ENCODE measurements at places on chromosomes 3 and 15.

GRCh38 chr15:29840926-29841325 lies 18.7 kb upstream of the TJP1 start:
- peak; percentile 25 for DNase-seq

DNA sequence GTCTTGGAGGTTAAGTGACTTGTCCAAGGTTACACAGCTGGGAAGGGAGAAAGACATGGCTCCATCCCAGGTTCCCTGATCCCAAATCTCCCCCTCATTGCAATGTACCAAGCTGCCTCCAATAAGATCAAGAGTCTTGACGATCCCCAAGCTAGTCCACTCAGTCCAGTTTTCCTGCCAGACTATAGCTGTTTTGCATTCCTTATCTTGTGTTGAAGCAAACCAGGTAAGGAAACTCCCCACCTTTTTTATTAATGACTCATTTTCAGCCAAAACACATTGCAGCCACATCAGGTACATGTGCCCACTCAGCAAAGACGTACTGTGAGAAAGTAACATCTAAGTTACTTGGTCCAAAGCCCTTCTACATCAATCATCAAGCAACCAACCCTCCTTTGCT lies 41.9 kb downstream of the LIPC start:
- peak; percentile 96 for DNase-seq

- DNase-seq: no peak
Measured at GRCh38 chr3:155746703-155747102, 1.8 kb upstream of the PLCH1 start.

DNA sequence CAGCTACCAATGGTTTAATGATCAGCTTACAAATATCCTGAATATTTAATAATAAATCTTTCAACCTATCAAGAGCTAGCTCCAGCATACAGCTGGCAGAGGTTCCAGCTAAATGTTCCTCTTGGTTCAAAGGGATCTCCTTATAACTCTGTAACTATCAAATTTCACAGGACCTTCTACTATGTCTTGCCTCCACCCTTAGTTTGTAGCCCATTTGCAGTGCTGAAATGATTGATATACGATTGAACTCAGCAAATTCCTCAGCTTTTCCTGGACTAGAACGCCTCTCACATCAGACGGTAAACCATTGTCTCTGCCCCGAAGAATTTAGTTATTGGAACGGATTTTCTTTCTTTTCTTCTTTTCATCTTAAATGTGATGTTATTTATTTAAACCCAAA lies 41.5 kb downstream of the CD200R1L start:
- DNase-seq: no peak

DNA sequence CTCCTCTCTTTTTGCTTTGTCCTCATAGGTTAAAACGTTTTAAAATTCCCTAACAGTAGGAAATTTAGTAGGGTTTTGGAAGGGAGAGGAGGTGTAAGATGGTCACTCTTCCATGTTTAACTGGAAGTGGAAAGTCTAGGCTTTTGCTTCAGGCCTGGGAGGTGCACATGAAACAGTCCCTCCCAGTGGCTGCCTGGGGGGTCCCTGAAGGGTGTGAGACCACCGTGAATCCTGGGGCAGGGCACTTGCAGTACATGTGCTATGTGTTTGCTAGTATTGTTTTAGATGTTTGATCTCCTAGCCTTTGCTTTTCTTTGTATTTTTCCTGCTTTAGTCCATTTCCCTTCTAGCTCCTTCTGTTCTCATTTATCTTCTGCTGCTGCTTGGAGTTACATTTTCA lies 178.5 kb downstream of the THSD4 start:
- DNase-seq: no peak

- DNase-seq: peak; percentile 97
Measured at GRCh38 chr3:132788301-132788671, 66.1 kb upstream of the NPHP3 start.

GRCh38 chr3:23761440-23761896 lies 44.3 kb upstream of the UBE2E1 start:
- peak; percentile 52 for DNase-seq

- DNase-seq: no peak
Measured at GRCh38 chr3:119679874-119680273, 2.7 kb upstream of the COX17 start.

DNA sequence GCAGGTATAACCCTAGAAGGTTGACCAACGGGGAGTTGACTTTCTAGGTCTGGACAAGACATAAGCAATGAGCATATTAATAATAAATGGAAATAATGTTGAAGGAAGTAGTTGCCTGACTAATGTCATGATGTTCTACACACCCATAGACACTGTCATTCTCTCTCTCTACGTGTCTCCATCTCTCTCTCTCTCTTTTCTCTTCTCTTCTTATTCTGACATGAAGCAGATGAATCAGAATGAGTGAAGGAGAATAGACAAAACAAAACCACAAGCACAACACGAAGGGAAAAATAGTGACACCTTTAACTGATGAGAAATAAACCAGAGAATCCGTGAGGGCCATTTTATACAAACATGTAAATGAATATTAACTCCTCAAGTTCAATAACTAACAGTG lies 26.7 kb upstream of the CCDC80 start:
- no peak for DNase-seq

DNA sequence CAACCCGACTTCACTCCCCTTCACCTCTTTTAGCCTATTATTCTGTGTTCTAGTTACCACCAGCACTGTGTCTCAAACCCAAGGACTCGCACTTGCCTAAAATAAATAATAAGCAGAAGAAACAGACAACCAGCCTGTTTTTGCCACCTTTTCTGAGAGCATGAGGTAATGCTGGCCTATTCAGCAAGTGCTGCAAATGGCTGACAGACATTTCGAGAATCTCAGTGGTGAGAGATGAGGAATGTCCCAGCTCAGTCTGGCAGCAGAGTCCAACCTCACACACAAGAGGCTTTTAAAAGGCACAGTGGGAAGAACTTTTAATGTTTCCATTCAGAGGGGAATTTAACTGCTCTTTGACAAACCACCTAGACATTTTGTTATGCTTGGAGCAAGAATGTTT lies 143.3 kb upstream of the GMNC start:
- peak; percentile 23 for DNase-seq

GRCh38 chr3:105915524-105915923 lies 46.7 kb upstream of the CBLB start:
- peak; percentile 9 for DNase-seq

DNA sequence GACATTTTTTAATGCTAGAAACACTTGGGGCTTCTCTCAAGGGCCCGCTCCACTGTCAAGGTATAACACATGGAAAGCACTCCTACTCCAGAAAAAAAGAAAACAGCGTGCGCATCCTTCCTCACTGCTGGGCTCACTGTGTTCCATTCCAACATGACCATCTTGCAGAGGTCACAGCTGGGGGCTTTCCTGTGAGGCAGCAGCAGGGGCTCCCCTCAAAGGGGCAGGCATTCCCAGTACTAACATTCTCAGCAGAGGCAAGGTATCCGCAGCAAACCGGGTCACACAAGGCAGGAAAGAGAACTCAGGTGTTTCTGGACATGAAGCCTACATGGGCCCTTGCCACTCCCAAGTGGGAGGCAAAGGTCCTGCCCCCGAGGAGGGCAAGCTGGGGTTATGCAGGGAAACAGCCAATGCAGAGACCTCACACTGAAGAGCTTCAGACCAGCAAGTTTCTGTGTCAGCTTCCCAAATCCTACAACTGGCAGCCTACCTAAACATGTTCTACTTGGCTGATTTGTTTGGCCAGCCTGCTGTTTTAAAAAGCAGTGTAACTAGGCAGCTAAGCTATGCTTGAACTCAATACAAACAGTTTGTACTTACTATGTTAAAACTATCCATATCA lies 6.4 kb downstream of the BDH1 start:
- DNase-seq: no peak

DNA sequence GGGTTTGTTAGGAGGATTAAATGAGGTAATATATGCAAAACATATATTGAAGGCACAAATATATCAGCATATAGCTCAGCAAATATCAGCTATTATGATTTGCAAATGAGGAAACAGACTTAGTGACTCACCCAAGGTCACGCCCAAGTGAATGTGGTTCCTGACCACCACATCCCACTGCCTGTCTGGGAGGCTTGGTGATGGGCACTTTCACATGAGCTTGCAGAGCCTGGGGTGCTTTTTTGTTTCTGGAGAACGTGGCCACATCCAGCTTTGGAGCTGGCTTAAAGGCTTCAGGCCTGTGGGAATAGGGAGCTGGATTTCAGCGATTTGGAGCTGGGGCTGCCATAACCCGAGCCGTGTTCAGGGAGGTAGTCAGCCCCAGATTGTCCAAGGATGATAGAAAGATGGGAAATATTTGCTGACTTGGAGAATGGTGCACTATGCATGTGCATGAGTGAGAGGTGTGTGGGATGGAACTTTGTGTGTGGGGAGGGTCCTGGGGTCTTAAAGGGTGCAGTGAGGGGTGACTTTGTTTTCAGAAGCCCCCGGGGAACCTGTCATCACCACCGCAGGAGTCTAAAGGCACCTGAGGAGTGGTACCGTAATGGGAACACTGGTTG lies 12.0 kb upstream of the FGD5 start:
- DNase-seq: peak; percentile 36

GRCh38 chr3:122932251-122932967 lies 95.2 kb downstream of the SEMA5B start:
- peak; percentile 8 for DNase-seq

- DNase-seq: peak; percentile 44
Measured at GRCh38 chr3:50388720-50389413, 29.5 kb upstream of the TMEM115 start.

DNA sequence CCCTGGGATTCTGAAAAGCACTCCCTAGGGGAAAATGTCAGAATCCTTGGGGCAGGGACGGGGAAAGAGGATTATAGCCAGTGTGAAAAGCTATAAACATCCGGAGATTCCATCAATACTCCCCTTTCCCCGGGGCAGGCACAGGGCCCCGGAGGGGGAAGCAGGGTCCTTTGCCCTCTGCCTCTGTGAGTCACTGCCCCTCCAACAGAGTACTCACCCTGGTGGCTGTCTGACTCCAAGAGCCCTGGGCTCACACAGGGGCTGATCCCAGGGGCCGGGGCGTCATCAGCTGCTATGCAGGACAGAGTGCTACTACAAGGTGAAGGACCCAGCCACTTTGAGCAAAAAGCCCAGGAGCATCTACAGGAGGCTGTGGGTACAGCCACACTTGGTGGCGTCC lies 133.0 kb upstream of the PRR20G start:
- no peak for DNase-seq

DNA sequence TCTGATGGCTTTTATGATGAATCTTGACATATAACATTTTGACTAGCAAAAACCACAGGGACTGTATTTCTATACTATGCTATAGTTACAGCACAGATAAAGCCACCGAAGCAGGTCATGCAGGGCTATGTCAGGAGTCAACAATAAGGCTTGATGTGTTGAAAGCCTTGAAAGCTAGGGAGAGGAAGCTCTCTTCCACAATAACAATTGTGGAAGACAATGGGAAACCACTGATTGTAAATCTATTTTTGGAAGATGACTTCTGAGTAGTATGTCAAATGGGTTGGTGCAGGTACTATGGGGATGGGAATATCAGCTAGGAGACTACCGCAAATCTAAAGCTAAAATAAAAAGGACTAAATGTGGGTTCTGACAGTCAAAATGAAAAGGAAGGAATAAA lies 4.0 kb upstream of the AQR start:
- DNase-seq: no peak

DNA sequence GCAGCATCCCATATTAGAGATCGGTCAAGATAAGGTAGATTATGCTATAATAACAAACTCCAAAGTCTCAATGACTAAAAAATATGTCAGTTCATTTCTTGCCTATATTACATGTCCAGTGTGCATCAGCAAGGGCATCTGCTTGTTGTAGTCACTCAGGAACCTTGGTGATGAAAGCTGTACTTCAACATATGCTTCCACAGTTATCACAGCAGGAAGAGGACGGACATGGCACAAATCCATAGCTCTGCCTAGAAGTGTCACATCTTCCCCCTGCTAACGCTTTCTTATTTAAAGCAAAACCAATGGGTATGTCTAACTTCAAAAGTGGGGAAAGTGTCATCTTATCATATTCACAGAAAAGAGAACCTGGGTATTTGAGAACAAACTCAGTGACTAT lies 20.0 kb upstream of the PIAS1 start:
- no peak for DNase-seq

DNA sequence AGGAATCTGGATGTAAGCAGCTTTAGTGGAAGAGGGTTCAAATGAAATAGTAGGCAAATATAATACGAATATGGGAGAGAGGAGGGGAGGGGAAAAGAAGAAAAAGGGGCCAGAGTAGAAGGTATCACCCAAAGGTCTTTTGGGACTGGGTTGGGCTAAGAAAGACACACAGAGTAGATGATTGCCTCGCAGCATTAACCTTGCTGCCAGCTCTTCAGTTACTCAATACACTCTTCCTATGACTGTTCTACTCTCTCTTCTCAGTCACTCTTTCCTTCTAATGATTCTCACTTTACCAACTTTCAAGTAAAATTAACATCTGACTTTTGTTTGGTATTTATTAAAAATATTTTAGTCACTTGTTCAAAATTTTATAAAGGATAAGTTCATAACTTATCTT lies 52.8 kb downstream of the CLASP2 start:
- DNase-seq: no peak

DNA sequence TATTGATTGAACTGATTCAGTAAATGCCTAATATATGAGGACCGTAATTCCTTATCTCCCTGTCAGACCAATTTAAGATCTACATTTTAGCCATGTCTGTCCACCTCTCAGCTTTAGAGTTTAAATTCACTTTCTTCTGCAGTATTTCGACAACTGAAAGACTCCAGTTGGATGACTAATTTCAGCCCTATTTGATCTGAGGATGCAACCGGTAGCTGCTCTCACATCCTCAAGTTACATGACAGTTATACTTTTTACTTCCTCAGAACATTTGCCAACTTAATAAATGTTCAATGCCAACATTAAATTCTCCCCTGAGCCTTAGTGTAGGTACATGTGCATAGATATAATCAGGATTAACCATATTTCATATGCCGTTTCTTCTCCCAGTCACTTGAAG lies 2.5 kb upstream of the HHLA2 start:
- DNase-seq: no peak

- DNase-seq: no peak
Measured at GRCh38 chr3:114089675-114090074, 33.1 kb downstream of the QTRT2 start.

- DNase-seq: peak; percentile 77
Measured at GRCh38 chr3:172622916-172623700, 87.8 kb downstream of the NCEH1 start.

- peak; percentile 96 for DNase-seq
Measured at GRCh38 chr3:156551746-156552145, 3.2 kb downstream of the SSR3 start.

DNA sequence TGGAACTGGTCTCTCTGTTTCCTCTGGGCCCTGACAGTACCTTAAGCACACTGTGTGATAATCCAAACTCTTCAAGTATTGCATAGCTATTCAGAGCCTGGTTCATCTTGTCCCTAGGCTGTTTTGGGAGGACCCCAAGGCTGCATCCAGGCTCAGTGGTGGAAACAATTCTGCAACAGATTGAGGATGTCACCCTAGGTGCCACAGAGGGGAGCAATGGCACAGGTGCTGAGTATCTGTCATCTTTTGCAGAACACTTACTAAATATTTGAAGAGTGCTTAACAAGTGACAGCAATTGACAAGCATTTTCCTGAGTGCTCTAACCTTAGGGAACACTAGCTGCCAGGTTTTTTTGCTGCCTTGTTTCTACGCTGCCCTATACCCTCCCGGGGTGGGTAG lies 27.8 kb downstream of the STARD5 start:
- DNase-seq: no peak

- no peak for DNase-seq
Measured at GRCh38 chr15:83610132-83610531, 43.8 kb upstream of the ADAMTSL3 start.
